ENCODE measurements at places on chromosomes 3 and 15.

- no peak for DNase-seq
Observed at GRCh38 chr3:66418475-66418931, 82.3 kb downstream of the LRIG1 start.

- no peak for DNase-seq
Observed at GRCh38 chr3:188712248-188712924, 459.4 kb upstream of the TPRG1 start.

GRCh38 chr3:45024542-45025255, 1.4 kb upstream of the CLEC3B start:
- DNase-seq = no peak

DNA sequence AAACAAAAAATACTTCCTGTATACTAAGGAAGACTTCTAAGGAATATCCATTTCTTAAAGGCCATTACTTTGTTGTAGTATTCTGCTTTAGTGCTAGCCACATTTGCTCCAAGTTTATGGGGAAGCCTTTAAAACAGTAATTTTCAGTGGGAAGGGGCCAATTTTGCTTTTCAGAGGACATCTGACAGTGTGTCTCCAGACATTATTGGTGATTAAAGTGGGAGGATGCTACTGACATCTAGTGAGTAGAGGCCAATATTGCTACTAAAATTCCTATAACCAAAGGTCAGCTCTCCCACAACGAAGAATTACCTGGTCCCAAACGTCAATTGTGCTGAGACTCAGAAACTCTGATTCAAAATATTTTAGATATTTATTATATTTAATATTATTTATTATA, 24.8 kb downstream of the SLC28A2 start:
- DNase-seq = no peak

DNA sequence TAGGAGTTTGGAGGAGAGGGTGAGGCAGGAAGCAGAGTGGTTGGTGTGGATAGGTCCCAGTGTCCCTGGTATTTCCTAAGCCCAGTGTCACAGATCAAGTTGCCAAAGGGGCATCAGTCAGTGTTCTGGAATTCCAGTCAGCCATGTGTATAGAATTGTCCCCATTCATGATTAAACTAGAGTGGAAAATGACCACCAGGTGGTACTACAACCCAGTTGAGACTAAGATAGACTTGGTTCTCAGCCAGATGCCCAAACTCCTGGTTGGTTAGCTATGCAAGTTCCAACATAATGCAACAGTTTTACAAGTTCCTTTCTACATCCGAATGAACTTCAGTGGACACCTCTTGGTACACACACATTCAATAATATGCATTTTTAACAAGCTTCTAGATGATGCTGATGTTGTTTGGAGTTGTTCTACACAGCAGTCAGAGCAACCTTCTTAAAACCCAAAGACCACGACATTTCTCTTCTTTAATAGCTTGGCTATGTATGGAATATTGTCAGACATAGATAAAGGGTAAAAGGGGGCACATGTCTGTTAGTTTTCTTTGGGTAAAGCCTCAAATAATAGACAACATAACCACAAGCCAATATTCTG, 8.4 kb upstream of the ATR start:
- no peak for DNase-seq

- DNase-seq = no peak
Observed at GRCh38 chr15:39244776-39245175, 336.1 kb upstream of the THBS1 start.

GRCh38 chr15:71199384-71200351, 84.4 kb downstream of the THSD4 start:
- DNase-seq = no peak

- no peak for DNase-seq
Observed at GRCh38 chr15:23954931-23955330, 267.8 kb upstream of the NDN start.

All from activated T-helper 1 cell treated with anti-CD3 and anti-CD28 coated beads, Interleukin-2, amount 50 U/mL, for 16 hours (primary cell).